Glutamatergic neuron (in vitro differentiated cells): ENCODE measurements at places on chromosomes 2 and 18. TPM values are rescaled to one million over a fixed set of nuclear protein-coding genes. Genes with fewer than 3 reads are reported as not detected.

GRCh38 chr2:10282611-10283105, 20.0 kb upstream of the HPCAL1 start:
- H3K27me3 ChIP-seq: peaks cover 7% of the 10 kb centered on the region
- no peaks in the 10 kb centered on the region for H3K36me3 ChIP-seq
- DNase-seq: no peak
- no peak overlapping the region for H3K27ac ChIP-seq

- no peak overlapping the region for H3K27ac ChIP-seq
- no peak overlapping the region for H3K4me3 ChIP-seq
- no peaks in the 10 kb centered on the region for H3K4me1 ChIP-seq
- no peaks in the 10 kb centered on the region for H3K27me3 ChIP-seq
- H3K36me3 ChIP-seq: no peaks in the 10 kb centered on the region
These were observed 463.3 kb downstream of the IRS1 start for GRCh38 chr2:226336283-226336682.

DNA sequence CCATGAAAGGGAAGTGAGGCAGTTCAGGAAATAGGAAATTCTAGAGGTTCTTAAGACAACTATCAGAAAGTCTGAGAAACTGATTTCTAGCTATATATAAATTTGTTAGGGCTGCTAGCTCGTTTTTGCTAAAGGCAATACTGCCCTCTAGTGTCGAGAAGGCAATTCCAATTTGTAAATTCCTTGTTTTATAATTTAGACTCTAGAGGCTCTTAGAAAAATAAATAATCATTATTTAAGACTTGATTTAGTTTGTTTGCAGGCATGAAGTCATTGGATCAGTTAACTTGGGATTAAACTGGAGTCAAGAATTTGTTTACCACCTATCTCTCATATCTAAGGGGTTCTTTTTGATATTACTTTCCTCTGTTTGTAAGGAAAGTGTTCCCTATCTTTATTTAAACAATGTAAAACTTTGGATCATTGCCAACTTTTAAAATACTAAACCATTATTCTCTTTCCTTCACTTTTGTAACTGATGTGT, 66.2 kb downstream of the ACVR2A start:
- no peak overlapping the region for H3K4me3 ChIP-seq
- no peak for DNase-seq
- no peak overlapping the region for H3K27ac ChIP-seq
- H3K4me1 ChIP-seq: peaks cover 21% of the 10 kb centered on the region

- H3K4me1 ChIP-seq: peaks cover 41% of the 10 kb centered on the region
- H3K27ac ChIP-seq: no peak overlapping the region
These were observed 27.4 kb downstream of the HPCAL1 start for GRCh38 chr2:10329880-10330699.

- peaks cover 14% of the 10 kb centered on the region for H3K27me3 ChIP-seq
- H3K4me3 ChIP-seq: peak within 1 kb of the TSS; percentile 100
- H3K27ac ChIP-seq: peak within 1 kb of the TSS; percentile 100
- H3K36me3 ChIP-seq: no peaks in the 10 kb centered on the region
- peak; percentile 95 for DNase-seq
These were observed at the start of gene GTF3C2 for GRCh38 chr2:27356382-27357181. TSS of gene GTF3C2 (minus strand) at chr2:27356764. CDS start at chr2:27343554, 13,210 bp downstream.

GRCh38 chr2:104249629-104250028, 604.3 kb upstream of the POU3F3 start:
- peaks cover 2% of the 10 kb centered on the region for H3K27me3 ChIP-seq
- H3K4me3 ChIP-seq: no peak overlapping the region
- no peak for DNase-seq
- no peak overlapping the region for H3K27ac ChIP-seq

ADAM23 gene
- 16.4 TPM for total RNA-seq

- no peak for DNase-seq
- no peaks in the 10 kb centered on the region for H3K36me3 ChIP-seq
- peaks cover 3% of the 10 kb centered on the region for H3K27me3 ChIP-seq
- peaks cover 7% of the 10 kb centered on the region for H3K4me1 ChIP-seq
- H3K27ac ChIP-seq: no peak overlapping the region
These were observed 89.6 kb downstream of the INSIG2 start for GRCh38 chr2:118177884-118178283.

DNA sequence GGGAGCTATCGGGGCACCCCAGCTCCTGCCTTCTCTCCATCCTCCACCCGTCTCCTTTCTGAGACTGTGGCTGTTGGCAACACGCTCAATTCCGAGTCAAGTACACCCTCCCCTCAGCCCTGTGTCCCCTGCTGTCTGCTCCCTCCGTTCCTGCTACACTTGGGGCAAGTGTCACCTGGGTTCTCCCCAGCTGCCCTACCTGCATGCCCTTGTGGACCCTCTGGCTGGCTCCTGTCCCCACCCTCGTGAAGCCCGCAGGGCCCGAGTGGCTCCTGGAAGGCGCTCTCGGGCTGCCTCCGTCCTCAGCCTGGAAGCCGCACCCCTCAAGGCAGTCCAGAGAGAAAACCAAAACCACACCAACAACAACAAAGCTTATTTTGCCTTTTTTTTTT, 33.9 kb downstream of the PDIA6 start:
- H3K36me3 ChIP-seq: no peaks in the 10 kb centered on the region
- no peak overlapping the region for H3K27ac ChIP-seq
- H3K27me3 ChIP-seq: peaks cover 3% of the 10 kb centered on the region
- no peak for DNase-seq

DNA sequence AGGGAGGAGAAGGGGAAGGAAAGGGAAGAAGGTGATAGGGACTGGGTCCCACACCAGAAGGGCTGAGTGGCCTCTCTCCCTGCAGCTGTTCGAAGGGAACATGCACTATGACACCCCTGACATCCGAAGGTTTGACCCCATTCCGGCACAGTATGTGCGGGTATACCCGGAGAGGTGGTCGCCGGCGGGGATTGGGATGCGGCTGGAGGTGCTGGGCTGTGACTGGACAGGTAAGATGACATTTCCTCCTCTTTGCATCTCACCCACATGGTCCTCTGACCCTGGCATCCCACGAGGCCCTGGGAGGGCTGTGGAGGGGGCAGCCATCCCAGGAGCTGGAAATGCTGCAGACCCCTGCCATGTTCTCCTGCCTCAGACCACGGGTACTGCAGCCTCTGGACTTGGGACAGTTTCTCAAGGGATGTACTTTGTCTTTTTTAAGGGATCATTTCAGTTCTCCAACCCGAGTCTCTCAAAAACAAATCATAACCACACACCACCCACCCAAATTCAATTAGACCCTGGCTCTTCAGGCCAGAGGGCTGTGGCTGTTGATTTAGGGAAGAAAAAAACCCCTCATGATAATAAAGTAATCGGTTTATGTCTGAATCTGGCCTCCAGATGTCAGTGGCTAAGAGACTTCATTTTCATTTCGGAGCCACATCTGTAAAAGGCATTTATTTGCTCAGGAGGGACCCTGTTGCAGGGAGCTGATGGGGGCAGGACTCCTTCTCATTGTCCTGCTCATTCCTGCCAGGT, 63.5 kb downstream of the NRP2 start:
- H3K27me3 ChIP-seq: peaks cover 2% of the 10 kb centered on the region
- DNase-seq: no peak
- no peak overlapping the region for H3K27ac ChIP-seq
- peaks cover 3% of the 10 kb centered on the region for H3K4me1 ChIP-seq

CNPPD1 gene
- 61.5 TPM for total RNA-seq

OTOF gene
- 0.47 TPM for total RNA-seq

- H3K27ac ChIP-seq: no peak overlapping the region
- peaks cover 5% of the 10 kb centered on the region for H3K27me3 ChIP-seq
- no peaks in the 10 kb centered on the region for H3K4me1 ChIP-seq
- DNase-seq: no peak
- no peak overlapping the region for H3K4me3 ChIP-seq
These were observed 189.0 kb downstream of the PLCL1 start for GRCh38 chr2:197993363-197993762.

RETREG2 gene
- total RNA-seq: 167 TPM

DNA sequence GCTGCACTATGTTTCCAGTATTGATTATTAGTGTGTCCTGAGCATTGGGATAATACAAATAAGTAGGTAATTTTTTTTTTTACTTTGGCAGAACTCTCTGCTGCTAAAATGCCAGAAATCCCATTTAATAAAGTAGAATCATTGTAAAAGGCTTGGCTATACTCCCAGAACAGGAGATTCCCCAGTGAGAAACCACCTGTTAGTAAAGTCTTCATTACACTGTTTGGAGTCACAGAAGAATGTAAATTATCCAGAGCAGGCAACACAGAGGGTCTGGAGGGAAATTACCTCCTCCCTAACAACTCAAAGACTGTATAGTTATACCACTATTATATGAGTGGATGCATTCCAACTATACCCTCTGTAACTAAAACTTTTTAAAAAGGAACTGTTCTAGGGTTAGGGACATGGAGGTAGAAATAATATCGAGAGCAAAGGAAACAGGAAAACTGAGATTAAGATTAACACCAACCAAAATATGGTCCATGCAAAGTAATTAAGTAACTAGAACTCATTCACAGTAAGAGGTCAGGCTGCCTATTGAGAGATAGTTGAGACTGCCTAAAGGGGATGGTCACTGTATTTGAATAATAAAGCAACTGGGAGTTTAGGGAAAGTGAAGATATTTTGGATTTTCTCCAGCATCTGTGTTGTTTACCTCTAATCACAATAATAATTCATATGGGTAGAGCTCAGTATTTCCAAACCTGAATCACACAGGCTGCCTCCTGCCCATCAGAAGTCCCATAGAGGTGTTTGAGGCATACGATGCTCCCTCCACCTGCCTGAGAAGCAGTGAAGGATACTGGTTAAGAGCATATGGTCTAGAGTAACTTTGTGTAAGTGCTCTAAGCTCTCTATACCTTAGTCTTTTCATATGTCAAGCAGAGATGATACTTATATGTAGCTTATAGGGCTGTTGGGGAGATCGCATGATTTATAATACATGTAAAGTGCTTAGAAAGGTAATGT, 34.4 kb downstream of the MAP2 start:
- no peak overlapping the region for H3K4me3 ChIP-seq
- H3K36me3 ChIP-seq: no peaks in the 10 kb centered on the region
- H3K4me1 ChIP-seq: peaks cover 4% of the 10 kb centered on the region
- no peak overlapping the region for H3K27ac ChIP-seq

DNA sequence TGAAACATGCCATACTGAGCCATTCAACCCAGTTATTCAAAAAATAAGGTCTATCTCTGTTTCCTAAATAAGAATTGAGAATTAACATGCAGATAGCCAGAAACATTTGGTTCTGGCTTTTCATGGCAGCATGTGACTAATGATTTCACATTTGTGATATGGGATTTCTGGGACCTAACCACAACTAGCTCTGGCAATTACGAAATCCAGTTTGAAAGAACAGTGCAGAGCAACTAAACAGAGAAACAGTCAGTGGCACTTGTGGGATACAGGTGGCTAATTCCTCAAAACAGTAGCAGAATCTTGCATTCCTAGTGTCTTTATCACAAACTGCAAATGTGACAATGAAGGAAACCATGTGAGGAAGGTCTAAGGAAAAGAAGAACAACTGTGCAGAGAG, 637.8 kb upstream of the CHAC2 start:
- H3K4me1 ChIP-seq: no peaks in the 10 kb centered on the region
- H3K4me3 ChIP-seq: no peak overlapping the region
- DNase-seq: no peak
- H3K36me3 ChIP-seq: no peaks in the 10 kb centered on the region

GRCh38 chr2:195092341-195092740, 564.7 kb upstream of the SLC39A10 start:
- no peak for DNase-seq
- H3K27me3 ChIP-seq: no peaks in the 10 kb centered on the region
- H3K4me1 ChIP-seq: no peaks in the 10 kb centered on the region
- H3K27ac ChIP-seq: no peak overlapping the region
- H3K4me3 ChIP-seq: no peak overlapping the region

DNA sequence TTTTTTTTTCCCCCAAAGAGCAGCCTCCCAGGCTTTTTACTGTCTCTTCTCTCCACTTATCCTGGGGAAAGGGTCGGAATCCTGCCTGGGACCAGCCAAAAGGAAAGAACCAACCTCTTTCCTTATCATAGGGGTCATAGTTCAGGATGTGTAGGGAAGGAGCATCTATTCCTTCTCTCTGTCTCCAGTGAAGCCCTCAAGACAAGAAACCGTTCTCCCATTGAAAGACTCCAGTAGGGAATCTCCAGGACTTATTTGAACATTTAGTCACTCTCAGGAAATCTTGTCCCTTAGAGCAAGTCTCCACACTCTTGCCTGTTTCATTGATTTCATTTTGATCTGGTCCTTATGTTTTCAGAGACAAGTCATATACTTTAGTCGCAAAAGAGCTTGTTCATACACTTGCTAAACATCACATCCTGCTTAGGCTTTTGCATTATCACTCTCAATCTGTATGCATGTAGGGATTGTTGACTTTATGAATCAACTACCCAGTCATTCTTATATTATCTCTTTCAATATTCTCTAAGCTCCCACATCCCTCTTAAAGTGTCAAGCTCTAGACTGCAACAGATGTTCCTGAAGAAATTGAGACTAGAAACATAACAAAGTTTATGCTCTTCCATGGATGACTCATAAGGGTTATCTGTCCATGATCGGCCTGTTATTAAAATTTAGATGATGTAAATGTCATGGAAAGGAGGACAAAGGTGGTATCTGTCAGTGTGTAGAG, 116.2 kb upstream of the ST6GAL2 start:
- no peaks in the 10 kb centered on the region for H3K27me3 ChIP-seq
- DNase-seq: no peak
- no peak overlapping the region for H3K27ac ChIP-seq
- no peaks in the 10 kb centered on the region for H3K36me3 ChIP-seq

GRCh38 chr2:223735659-223736244, 101.6 kb downstream of the AP1S3 start:
- H3K4me3 ChIP-seq: no peak overlapping the region
- peaks cover 4% of the 10 kb centered on the region for H3K36me3 ChIP-seq
- H3K27me3 ChIP-seq: peaks cover 5% of the 10 kb centered on the region
- peaks cover 4% of the 10 kb centered on the region for H3K4me1 ChIP-seq

LOXHD1 gene
- not detected for total RNA-seq

GRCh38 chr18:48540251-48541025, 1.6 kb downstream of the CTIF start:
- peaks cover 36% of the 10 kb centered on the region for H3K4me1 ChIP-seq
- peak overlapping the region; percentile 90 for H3K4me3 ChIP-seq
- H3K27me3 ChIP-seq: peaks cover 12% of the 10 kb centered on the region
- DNase-seq: peak; percentile 82
- H3K36me3 ChIP-seq: no peaks in the 10 kb centered on the region
- H3K27ac ChIP-seq: peak overlapping the region; percentile 91

STARD6 gene
- not detected for total RNA-seq

NYAP2 gene
- total RNA-seq: 0.32 TPM

- no peak for DNase-seq
- no peak overlapping the region for H3K4me3 ChIP-seq
- H3K27ac ChIP-seq: no peak overlapping the region
- peaks cover 6% of the 10 kb centered on the region for H3K27me3 ChIP-seq
These were observed 273.0 kb upstream of the ID2 start for GRCh38 chr2:8408560-8409460.

GRCh38 chr2:101223814-101224231, 28.9 kb upstream of the CNOT11 start:
- no peak overlapping the region for H3K4me3 ChIP-seq
- no peaks in the 10 kb centered on the region for H3K36me3 ChIP-seq
- no peaks in the 10 kb centered on the region for H3K27me3 ChIP-seq
- no peak for DNase-seq

- DNase-seq: no peak
- no peak overlapping the region for H3K4me3 ChIP-seq
- H3K27ac ChIP-seq: no peak overlapping the region
- no peaks in the 10 kb centered on the region for H3K27me3 ChIP-seq
- peaks cover 2% of the 10 kb centered on the region for H3K4me1 ChIP-seq
These were observed 137.5 kb upstream of the RNF152 start for GRCh38 chr18:62030091-62030985.

GRCh38 chr2:215553946-215554345, 118.1 kb upstream of the FN1 start:
- no peaks in the 10 kb centered on the region for H3K27me3 ChIP-seq
- no peak for DNase-seq
- no peak overlapping the region for H3K4me3 ChIP-seq
- H3K4me1 ChIP-seq: no peaks in the 10 kb centered on the region
